ENCODE measurements at places on chromosomes 12 and 14.

DNA sequence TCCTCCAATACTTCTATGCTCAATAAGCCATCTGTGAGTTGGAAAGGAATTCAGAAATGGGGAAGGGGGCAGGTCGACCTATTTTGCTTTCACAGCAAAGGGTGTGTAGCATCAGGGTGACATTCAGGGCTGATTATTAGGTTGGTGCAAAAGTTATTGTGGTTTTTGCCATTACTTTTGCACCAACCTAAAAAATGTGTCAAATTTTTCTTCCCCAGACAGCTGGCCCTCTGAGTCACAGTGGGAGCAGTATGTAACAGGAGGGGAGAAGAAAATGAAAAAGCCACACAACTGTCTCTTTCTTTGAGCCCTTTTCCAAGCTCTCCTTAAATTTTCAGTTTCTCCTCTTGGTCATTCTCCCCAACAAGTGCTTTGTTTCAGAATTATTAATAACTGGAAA, 47.1 kb upstream of the GZMB start:
- DNase-seq, result no peak

DNA sequence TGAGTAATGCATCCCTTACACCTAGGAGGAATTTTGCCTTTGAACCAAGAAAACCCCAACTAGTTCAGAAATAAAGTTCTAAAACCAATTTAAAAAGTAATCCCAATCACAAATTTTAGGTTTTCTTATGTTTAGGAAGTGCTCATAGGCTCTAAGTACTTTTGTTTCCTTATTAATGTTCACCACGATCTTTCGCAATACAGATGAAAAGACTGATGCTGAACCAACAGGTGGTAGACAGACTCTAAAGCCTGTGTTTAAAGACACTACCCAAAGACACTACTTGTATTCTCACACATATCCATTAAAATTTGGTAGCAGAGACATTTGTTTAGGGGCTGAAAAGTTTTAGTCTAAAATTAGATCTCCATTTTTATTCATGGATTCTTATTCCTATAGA, 10.6 kb upstream of the PHLDA1 start:
- no peak for DNase-seq

- DNase-seq, result no peak
Measured at GRCh38 chr14:50822501-50823042, 8.4 kb downstream of the NIN start.

GRCh38 chr14:104887623-104888488, 22.8 kb downstream of the CEP170B start:
- no peak for DNase-seq

DNA sequence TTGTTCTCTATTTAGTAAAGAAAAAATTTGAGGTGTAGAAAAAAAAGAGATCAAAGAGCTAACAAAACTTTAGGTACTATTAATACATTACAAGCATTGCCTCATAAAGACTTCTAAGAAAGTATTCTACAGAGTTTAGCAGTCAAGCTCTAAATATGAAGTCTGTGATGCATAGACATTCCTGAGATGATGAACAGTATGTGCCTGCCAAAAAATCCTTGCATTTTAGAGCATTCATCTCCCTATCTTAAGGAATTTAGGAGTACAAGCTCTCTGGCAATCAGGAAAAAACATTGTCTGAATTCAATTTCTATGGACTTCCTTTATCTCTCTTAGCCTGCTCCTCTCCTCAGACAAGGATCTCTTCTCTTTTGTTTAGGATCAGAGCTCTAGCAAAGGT, 202.6 kb upstream of the LRFN5 start:
- DNase-seq, result no peak

DNA sequence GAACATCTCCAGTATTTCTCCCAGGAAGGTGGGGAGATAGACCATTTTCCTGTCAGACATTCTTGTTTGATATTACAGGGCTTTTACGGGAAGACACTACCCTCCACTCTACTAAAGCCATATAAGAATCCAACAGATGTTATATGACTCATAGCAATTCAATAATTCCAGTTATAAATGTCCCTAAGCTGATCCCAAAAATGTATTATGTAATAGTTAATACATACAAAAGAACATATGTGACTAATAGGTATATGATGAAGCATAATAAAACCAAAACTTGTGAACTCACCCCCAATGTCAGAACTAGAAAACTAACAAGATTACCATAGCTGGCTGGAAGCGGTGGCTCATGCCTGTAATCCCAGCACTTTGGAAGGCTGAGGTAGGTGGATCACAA, 84.2 kb downstream of the EFCAB11 start:
- DNase-seq, result no peak

GRCh38 chr14:56759094-56759493, 51.2 kb downstream of the OTX2 start:
- DNase-seq, result no peak

- no peak for DNase-seq
Measured at GRCh38 chr14:93972618-93973205, 3.7 kb downstream of the ASB2 start.

DNA sequence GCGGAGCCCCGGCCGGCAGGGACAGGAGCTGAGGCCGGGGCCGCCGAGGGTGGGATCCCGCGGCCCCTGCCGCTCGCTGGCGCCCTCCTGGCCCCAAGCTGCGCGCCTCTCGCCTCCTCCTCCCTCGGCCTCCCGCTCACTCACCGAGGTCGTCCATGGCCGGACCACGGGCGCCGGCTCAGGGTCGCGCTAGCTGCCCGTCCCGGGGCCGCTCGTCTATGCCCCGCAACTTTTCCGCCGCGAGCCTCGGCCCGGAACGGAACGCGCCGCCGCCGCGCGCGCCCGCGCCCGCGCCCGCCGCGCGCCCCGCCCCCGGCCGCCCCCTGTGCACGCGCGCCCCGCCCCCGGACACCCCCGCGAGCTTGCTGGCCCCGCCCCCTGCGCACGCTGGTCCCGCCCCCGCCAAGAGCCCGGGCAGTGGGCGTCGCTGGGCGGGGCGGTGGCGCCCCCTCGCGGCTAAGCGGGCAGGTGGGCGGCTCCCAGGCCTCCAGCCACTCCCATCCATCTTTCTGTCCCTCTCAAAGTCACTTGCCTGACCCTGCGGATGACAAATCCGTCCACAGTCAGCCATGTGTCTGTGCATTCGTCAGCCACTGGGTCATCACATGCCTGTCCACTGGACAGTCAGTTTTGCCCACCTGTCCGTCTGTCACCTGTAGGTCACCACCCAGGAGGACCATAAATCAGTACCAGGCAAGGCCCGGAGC, at the start of gene PXN:
TSS of gene PXN (minus strand) at position 258 of the 707 bp plus-strand sequence. CDS start at position 157, 101 bp downstream.
- DNase-seq, result peak; percentile 45

DNA sequence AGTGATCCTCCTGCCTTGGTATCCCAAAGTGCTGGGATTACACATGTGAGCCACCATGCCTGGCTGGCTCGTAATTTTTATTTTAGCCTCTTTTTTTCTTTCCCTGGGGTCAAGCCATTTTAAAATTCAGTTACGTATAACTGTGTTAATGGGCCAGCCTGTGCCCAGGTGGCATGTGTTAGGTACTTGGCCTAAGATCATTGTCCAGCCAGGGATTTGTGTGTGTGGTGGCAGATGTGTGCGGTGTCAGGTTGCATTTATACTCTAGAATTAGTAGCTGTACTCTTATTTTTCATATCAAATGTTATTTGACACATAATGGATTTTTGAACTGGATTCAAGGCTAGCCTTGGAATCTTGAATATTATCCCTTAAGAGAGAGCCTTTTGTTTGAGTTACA, 69.3 kb downstream of the FBXO34 start:
- DNase-seq, result no peak

GRCh38 chr12:124289634-124290600, 5.0 kb upstream of the RFLNA start:
- DNase-seq, result no peak

DNA sequence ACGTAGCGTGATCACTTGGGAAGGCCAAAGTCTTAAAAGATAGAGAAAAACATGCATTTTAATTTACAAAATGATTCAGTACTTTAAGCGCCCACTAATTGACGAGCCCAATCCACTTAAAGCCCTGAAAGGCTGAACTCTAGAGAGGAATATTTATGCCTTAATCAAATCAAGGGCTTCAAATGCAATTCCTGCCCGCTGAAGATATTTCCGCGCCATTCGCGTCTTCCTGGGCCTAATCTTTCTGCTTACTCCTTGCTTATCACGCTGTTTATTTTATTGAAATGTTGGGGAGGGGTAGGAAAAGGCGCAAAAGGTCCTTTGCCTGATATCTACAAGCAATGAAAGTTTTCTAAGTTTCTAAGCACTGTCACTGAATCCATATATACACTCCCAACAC, 4.0 kb downstream of the TBX3 start:
- no peak for DNase-seq
